ENCODE measurements at places on chromosomes 16 and 17.

- no peak for DNase-seq
Observed at GRCh38 chr16:19088341-19088916, 21.0 kb downstream of the COQ7 start.

DNA sequence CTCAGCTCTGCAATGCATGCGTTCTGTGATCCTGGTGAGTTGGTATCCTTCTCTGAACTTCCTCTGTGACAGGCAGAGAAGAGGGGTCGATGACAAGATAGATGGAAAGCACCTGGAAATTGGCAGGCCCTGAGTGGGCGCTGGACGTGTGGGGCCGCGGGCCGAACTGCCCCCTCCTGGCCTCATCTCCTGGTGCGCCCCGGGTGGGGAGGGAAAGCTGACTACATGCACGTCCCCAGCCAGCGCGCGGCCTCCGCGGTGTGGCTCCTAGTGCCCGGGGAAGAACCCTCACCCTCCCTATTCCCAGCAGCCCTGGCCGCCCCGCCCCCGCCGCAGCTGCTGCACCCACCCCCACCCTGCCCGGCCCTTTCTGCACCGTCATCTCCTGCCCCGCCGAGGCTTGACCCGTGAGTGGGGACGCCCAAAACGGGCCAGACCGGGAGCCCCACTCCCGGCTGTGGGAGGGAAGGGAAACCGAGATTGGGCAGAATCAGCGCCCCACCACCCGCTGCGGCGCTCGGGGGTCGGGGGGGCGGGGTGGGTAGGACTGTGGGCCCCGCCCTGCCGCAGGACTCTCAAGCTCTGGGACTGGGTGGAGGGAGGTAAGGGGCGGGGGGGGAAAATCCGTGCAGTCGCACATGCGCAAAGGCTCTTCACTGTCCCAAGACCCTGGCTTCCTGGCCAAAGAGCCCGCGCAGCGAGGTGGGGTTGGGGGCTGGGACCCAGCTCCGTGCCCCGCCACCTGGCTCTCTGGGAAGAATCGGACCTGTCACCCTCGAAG, at the start of gene NOL3:
Gene NOL3 (plus strand): TSS at position 371 of the 781 bp plus-strand sequence.
- DNase-seq = peak; percentile 91

DNA sequence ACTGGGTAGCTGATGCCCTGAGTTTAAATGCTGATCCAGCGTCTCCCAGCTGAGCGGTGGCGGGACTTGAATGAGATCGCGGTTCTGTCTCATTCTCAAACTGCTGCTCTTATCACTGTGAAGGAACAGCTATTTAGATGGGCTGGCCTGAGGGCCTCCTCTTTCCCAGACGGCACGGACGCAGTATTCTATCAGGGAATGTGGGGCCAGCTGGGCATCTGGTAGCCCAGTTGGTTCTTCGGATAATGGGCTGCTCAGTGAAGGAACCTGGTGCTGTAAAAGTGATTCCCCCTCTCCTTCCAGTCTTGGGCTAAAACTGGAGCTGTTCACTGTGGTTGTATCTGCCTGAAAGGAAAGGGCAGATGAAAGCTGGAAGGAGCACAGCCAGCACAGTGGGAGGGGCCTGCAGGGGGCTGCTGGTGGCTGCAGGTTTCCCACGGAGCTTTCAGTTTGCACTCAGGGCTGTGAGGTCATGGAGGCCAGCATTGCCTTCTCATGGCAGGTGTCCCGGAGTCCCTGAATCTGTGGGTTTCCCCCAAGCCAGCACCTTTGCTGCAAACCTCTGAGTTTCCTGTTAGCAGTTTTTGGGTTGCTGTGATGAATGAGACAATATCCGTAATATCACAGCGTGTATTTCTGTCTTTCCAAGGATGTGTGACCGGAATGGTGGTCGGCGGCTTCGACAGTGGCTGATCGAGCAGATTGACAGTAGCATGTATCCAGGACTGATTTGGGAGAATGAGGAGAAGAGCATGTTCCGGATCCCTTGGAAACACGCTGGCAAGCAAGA, 3.6 kb downstream of the IRF8 start:
- no peak for DNase-seq

DNA sequence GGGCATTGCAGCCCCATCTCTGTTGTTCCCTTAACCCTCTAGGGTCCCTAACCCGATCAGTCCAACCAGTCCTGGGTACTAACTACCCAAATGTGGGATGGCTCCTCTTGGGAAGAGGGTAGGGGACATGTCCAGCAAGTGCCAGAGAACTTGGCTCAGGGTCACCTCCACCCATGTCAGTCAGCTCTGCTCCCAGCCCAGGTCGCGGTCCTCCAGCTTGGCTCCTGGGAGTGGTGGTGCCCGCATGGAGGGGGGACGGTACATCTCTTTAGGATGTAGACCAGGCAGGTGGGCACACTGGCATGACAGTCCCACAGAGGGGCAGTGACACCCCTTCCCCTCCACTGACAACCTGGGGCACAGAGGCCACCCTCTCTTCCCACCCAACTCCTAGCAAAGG, 6.0 kb downstream of the TMUB2 start:
- DNase-seq = no peak

GRCh38 chr17:28093999-28094716, 51.7 kb downstream of the NLK start:
- no peak for DNase-seq

DNA sequence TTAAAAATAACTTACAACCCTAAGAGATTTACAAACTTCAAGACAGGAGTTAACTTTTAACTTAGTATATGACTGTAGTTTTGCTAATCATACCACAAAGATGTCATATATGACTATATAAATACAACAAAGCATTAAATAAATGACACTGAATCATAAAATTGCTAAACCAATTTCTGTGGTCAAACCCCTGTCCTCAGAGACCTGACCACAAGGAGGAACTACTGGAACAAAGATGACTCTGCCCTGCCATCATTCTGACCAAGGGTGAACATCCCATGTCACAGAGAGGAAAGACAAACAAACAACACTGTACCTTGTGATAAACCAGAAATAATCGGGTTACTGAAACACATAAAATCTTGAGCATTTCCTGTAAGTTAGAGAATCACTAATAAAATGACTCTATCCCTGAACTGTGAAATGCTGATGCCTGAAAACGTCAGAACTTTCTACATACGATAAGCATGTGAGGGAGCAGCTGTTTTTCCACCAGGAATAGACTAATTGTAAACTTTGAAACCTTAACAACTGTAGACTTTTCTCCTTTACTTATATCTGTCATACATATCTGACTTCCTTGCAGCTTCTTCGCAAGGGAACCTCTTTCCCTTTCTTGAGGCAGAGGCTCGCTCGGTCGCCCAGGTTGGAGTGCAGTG, 47.9 kb downstream of the WDR59 start:
- DNase-seq = no peak

DNA sequence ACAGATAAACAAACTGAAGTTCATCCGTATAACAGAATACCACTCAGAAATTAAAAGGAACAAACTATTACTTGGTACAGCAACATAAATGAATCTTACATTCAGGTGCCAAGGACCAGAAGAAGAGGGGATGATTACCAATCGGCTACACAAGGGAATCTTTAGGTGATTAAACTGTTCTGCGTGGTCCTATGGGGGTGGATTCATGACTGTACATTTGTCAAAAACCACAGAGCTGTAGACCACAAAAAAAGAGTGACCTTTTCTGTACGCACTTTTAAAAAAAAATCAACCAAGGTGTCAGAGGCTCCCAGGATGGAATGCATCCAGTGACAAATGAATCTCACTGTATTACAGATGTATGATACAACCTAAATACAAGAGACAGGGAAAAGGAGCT, 110.8 kb downstream of the CDYL2 start:
- no peak for DNase-seq

- no peak for DNase-seq
Observed at GRCh38 chr17:79044462-79044861, 20.5 kb downstream of the C1QTNF1 start.
